SK-N-SH (cell line): ENCODE measurements at places on chromosomes 1 and 21.

DNA sequence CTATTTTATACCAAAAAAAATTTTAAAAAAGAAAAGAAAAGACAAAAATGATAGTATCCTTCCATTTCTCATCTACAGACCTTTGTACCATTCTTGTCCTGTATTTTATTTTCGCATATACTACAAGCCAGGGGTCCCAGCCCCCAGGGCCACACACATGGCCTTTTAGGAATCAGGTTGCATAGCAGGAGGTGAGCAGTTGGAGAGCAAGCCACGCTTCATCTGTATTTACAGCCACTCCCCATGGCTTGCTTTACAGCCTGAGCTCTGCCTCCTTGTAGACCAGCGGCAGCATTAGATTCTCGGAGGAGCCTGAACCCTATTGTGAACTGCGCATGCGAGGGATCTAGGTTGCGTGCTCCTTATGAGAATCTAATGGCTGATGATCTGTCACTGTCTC lies 39.8 kb downstream of the RASSF5 start:
- no peak for DNase-seq

- DNase-seq, result peak; percentile 94
Observed at GRCh38 chr1:35557118-35557610, at the start of gene KIAA0319L. Gene KIAA0319L (minus strand): TSS chr1:35557403. CDS start chr1:35554491, 2,912 bp downstream.

GRCh38 chr1:23980728-23981070 lies 572 bp upstream of the SRSF10 start:
- DNase-seq, result peak; percentile 40

DNA sequence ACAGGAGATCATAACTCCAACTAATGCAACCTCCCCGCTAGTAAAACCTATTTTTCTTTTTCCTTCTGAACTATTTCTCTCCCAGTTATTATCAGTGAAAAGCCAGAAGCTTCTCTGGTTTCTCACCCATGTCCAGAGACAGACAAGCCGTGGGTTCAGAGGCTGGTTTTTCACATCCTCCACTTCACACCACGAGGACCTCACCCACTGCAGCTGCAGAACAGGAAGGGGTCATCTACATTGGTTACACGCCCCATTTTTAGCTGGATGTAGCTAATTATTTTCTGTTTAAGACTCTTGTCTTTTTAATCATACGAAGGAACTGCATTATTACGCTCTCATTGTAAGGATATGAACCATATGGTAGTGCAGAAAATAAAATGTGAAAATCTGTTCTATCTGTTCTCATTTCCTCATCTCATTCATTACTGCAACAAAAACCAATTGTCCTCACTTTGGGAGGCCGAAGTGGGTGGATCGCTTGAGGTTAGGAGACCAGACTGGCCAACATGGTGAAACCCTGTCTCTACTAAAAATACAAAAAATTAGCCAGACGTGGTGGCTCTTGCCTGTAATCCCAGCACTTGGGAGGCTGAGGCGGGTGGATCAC lies 39.1 kb upstream of the CLDN14 start:
- no peak for DNase-seq

- DNase-seq, result no peak
Observed at GRCh38 chr1:84823511-84823910, 69.5 kb downstream of the LPAR3 start.

- no peak for DNase-seq
Observed at GRCh38 chr1:205663286-205663936, 16.9 kb downstream of the SLC45A3 start.

- DNase-seq, result peak; percentile 92
Observed at GRCh38 chr1:156676820-156677615, at the start of gene NES. Gene NES (minus strand): TSS chr1:156677407. CDS start chr1:156677264, 143 bp downstream.

GRCh38 chr1:66374561-66375111 lies 159.3 kb upstream of the SGIP1 start:
- DNase-seq, result no peak

GRCh38 chr1:201582705-201583442 lies 43.9 kb downstream of the NAV1 start:
- peak; percentile 56 for DNase-seq

DNA sequence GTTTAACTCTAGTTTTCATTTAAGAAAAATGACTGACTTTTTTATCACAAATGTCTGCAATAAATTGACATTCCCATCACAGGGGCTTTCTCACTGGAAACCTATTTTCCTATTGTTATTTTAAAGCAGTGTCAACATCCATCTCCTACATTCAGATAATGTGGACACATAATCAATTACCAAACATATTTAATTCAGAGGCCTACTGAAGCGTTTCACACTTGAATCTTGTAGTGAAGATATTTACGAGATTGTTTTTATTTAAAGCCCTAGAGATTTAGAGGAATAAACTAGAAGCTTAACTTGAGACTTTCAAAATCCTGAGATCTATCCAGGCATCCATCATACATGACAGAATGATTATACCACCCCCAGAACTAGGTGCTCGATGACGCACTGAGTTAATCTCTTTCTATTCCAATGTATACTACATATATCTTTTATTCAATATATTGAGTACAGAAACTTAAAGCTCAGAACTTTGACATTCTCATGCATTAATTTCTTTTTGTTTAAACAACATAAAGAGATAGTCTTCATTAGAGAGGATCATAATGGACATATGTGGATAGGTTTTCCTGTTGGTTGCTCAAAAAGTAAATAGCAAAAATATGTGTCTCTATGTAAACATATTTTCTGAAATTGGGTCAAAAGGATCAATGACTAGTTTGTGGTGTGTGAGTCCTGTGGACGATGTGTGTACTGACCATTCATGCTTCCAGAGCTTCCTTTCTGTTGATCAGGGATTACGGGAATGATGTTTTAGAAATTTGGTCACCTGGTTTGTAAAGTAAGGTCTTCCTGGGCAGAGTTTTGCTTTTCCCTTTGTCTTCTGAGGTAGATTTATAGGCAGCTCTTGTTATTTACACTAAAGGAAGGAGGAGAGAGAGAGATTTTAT lies 171.5 kb upstream of the HMCN1 start:
- no peak for DNase-seq
